Right ventricle myocardium inferior (tissue), 1 donor: ENCODE measurements at places on chromosomes 4 and X.

- DNase-seq: no peak
These were observed 3.3 kb upstream of the TAPT1 start for GRCh38 chr4:16229604-16230003.

- DNase-seq: no peak
These were observed 31.6 kb upstream of the SOD3 start for GRCh38 chr4:24763631-24764297.

DNA sequence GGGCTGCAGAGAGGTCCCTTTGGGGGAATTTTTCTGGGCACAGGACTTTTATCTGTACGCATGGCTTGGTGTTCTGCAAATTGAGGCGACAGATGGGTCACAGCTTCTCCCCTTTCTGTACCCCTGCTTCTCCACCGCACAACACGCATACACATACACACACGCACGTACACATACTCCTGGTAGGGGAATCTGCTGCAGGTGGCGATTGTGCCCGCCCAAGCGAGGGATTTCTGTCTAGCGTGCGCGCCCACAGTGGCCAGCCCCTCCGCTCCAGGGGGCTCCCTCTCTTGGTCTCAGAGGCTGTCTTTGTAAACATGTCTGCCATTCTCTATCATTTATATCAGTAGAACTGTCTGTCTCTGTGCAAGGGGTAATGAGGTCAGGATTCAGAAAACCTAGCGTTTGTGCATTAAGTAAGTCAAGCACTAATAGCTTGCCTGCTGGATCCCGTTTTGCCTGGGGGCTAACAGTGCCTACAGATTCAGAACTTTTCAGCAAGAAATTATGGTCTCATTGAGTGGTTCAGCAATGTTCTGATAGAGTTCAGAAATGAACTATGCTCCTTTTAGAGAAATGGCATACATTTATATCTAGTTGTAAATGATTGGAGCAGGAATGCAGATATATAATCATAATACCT is 2.2 kb downstream of the GRID2 start:
- DNase-seq: no peak

DNA sequence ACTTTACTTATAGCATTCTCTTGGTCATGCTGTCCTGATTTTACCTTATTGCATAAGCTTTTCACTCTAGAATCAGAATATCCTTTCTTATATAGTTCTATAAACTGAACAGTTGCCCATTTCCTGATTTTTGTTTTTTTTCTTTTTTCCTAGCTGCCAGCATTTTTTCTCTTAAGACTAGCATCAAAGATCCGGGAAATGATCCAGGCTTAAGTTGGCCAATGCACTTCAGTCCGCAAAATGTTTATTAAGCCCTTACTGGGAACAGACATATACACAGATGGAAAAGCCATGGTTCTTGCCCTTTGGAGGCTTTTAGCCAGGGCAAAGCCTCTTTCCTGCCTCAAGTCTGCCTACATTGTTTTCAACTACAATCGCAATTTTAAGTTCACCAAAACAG is 10.1 kb upstream of the BMP2K start:
- no peak for DNase-seq
